ENCODE measurements at places on chromosomes 11 and 22. TPM values are rescaled to one million over a fixed set of nuclear protein-coding genes. Genes with fewer than 3 reads are reported as not detected.

The SLN gene
- not detected for total RNA-seq

The DEFB131B gene
- not detected for total RNA-seq

The GAS2L1 gene
- total RNA-seq: 68.8 TPM

The DPAGT1 gene
- 72.1 TPM for total RNA-seq

The RIMBP3C gene
- 0.90 TPM for total RNA-seq

The PAMR1 gene
- total RNA-seq: 0.13 TPM

The DYNC2H1 gene
- total RNA-seq: 12.4 TPM

The PDGFD gene
- 1.3 TPM for total RNA-seq

The KREMEN1 gene
- total RNA-seq: 2.2 TPM

The TPBGL gene
- 0.54 TPM for total RNA-seq

The C22orf31 gene
- not detected for total RNA-seq

The GPHA2 gene
- not detected for total RNA-seq

The BCL2L13 gene
- 44.0 TPM for total RNA-seq

The POU2AF2 gene
- total RNA-seq: not detected

The SLC29A2 gene
- 28.3 TPM for total RNA-seq

The ZNHIT2 gene
- 27.1 TPM for total RNA-seq

The OR4D5 gene
- not detected for total RNA-seq

The TBX1 gene
- total RNA-seq: 91.7 TPM

The DRD4 gene
- total RNA-seq: 0.95 TPM

The LDLRAD3 gene
- 28.1 TPM for total RNA-seq

The RAG2 gene
- 0.10 TPM for total RNA-seq

The KRTAP5-10 gene
- not detected for total RNA-seq

The KIF18A gene
- 20.8 TPM for total RNA-seq

The NDUFS8 gene
- 289 TPM for total RNA-seq

The TYMP gene
- 56.0 TPM for total RNA-seq

The NEU3 gene
- 29.0 TPM for total RNA-seq

The CYP2D6 gene
- total RNA-seq: 2.7 TPM

The KRTAP5-2 gene
- total RNA-seq: not detected

The MS4A14 gene
- not detected for total RNA-seq

The CCDC116 gene
- total RNA-seq: not detected
